Ovary (tissue), 10 donors: ENCODE measurements at places on chromosomes 12 and 14. TPM values are rescaled to one million over a fixed set of nuclear protein-coding genes. Genes with fewer than 3 reads are reported as not detected.

- no peak overlapping the region for H3K4me3 ChIP-seq
- H3K27me3 ChIP-seq: no peaks in the 10 kb centered on the region
- no peak for DNase-seq
- no peaks in the 10 kb centered on the region for H3K36me3 ChIP-seq
- H3K4me1 ChIP-seq: no peaks in the 10 kb centered on the region
These were observed 1094.1 kb upstream of the TMEM132C start for GRCh38 chr12:127172861-127173260.

- peaks cover 3% of the 10 kb centered on the region for H3K4me1 ChIP-seq
- peak within 1 kb of the TSS; percentile 80 for H3K27ac ChIP-seq
- no peaks in the 10 kb centered on the region for H3K27me3 ChIP-seq
- no peaks in the 10 kb centered on the region for H3K36me3 ChIP-seq
These were observed at the start of gene HVCN1 for GRCh38 chr12:110688446-110689280. HVCN1 (minus strand) TSS chr12:110689115; CDS start chr12:110683245, 5,870 bp downstream.

CCDC60 gene
- total RNA-seq: 0.77 TPM

TMEM119 gene
- 3.9 TPM for total RNA-seq

MGP gene
- total RNA-seq: 524 TPM

DNA sequence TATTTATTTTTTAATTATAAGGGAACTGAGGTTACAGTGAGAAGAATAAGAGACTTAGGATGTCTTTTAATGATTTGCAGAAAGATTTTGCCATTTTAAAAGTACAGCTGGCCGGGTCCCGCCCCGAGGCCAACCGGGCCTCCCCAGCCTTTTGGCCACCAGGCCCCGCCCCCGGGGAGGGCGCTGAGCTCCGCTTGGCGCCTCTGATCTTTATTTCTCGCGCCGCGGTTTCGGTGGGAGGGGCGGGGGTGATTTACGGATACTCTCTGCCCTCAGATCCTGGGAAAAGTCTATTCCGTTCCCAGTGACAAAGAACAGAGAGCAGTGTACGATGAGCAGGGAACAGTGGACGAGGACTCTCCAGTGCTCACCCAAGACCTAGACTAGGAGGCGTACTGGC lies 17.7 kb downstream of the ZFYVE26 start:
- DNase-seq: no peak
- H3K27ac ChIP-seq: no peak overlapping the region
- no peaks in the 10 kb centered on the region for H3K4me1 ChIP-seq
- no peak overlapping the region for H3K4me3 ChIP-seq

GRCh38 chr12:26360062-26360461 lies 164.7 kb downstream of the SSPN start:
- peaks cover 3% of the 10 kb centered on the region for H3K4me1 ChIP-seq
- no peaks in the 10 kb centered on the region for H3K36me3 ChIP-seq
- no peak for DNase-seq
- H3K27me3 ChIP-seq: no peaks in the 10 kb centered on the region

- H3K4me1 ChIP-seq: no peaks in the 10 kb centered on the region
- H3K36me3 ChIP-seq: no peaks in the 10 kb centered on the region
- H3K4me3 ChIP-seq: no peak overlapping the region
- DNase-seq: no peak
- H3K27ac ChIP-seq: no peak overlapping the region
These were observed 8.8 kb downstream of the PLXNC1 start for GRCh38 chr12:94157181-94157580.

DNA sequence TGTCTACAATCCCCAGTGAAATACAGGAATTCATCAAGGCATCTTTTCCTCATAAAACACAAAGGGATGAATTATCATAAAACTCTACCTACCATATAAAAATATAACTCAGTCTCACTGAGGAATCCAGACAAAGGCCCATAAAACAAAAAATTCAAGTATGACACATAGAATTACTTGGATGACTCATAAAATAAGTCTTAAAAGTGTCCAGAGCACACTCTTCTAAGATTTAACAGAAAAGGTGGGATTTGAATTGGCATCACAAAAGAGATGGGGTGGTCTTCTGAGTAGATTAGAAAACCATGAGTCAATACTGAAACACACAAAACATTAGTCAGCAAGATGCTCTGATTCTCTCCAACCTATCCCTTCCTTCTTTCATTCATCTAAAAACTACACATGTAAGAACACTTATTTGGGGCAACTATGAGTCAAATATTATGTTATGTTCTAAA lies 202.7 kb upstream of the GARIN6 start:
- H3K27me3 ChIP-seq: no peaks in the 10 kb centered on the region
- DNase-seq: no peak
- no peak overlapping the region for H3K27ac ChIP-seq
- no peaks in the 10 kb centered on the region for H3K36me3 ChIP-seq

HNF1A gene
- total RNA-seq: not detected

RNASE2 gene
- 1.4 TPM for total RNA-seq

DNA sequence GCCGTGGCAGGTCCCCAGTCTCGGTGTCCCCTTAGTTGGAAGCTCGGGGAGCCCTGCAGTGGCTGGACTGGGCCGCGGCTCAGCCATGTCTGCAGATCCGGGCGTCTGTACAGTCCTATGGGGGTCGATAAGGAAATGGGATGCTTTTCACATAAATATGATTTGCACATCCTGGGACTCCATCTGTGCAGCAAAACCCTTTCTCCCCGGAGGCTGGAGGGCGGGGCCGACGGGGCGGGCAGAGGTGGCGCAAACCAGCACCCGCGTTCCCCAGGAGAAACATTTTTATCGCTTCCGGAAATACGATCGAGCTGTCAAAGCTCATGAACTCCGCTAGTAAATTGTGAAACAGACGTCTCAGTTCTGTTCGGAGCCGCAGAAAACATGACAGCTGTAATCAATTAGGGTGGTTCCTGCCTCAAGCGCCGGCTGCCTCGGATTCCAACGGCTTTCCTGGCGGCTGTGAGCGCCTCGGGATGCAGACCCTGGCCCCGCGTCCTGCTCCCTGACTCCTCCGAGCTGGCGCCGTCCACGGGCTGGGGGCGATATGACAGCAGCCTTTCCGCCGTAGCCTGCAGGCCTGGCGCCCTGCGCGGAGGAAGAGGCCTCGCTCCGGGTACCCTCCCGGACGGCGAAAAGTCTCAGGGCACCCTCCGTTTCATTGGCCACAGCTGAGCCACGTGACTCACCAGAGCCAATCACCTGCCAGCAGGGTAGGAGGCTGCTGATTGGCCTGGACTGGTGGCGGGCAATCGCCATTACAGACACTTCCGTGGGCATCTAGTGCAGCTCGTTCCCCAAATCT lies 23.0 kb downstream of the DIO3 start:
- no peak overlapping the region for H3K4me3 ChIP-seq
- no peaks in the 10 kb centered on the region for H3K27me3 ChIP-seq
- no peak overlapping the region for H3K27ac ChIP-seq
- no peaks in the 10 kb centered on the region for H3K36me3 ChIP-seq
- peak; percentile 46 for DNase-seq

LRP1-AS gene
- not detected for total RNA-seq

GRCh38 chr14:85421186-85421877 lies 108.6 kb upstream of the FLRT2 start:
- no peak for DNase-seq
- no peaks in the 10 kb centered on the region for H3K36me3 ChIP-seq
- peaks cover 1% of the 10 kb centered on the region for H3K4me1 ChIP-seq
- H3K4me3 ChIP-seq: no peak overlapping the region
- H3K27ac ChIP-seq: no peak overlapping the region

GRCh38 chr12:115438314-115438713 lies 754.3 kb upstream of the TBX3 start:
- no peaks in the 10 kb centered on the region for H3K4me1 ChIP-seq
- no peak overlapping the region for H3K4me3 ChIP-seq
- DNase-seq: no peak

PDZRN4 gene
- total RNA-seq: 2.8 TPM

GPR137C gene
- 0.69 TPM for total RNA-seq

RESF1 gene
- 304 TPM for total RNA-seq

GRCh38 chr12:92764831-92765230 lies 62.0 kb downstream of the PLEKHG7 start:
- peaks cover 4% of the 10 kb centered on the region for H3K4me1 ChIP-seq
- DNase-seq: no peak
- no peaks in the 10 kb centered on the region for H3K36me3 ChIP-seq
- no peak overlapping the region for H3K4me3 ChIP-seq

GRCh38 chr14:56514663-56515371 lies 64.8 kb upstream of the TMEM260 start:
- H3K4me1 ChIP-seq: no peaks in the 10 kb centered on the region
- no peak for DNase-seq
- H3K36me3 ChIP-seq: no peaks in the 10 kb centered on the region
- no peaks in the 10 kb centered on the region for H3K27me3 ChIP-seq
- H3K27ac ChIP-seq: no peak overlapping the region
- H3K4me3 ChIP-seq: no peak overlapping the region

DNA sequence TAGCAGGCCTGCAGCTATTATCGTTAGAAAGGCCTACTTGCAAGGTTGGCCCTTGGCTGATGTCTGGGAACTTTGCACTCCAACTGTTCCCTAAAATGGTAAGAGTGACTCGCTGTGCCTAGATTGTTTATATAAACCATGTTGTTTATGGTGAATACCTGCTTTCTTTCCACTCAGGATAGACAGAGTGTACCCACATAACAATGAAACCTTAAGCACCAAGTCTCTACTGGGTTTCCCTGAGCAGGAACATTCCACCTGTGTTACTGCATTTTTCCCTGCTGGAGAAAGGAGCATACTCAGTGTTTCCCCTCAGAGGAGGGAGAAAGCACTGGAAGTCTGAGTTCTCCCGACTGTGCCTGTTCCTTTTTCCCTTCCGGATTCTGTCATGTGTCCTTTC lies 32.8 kb downstream of the ERP29 start:
- H3K4me3 ChIP-seq: no peak overlapping the region
- no peak overlapping the region for H3K27ac ChIP-seq
- no peak for DNase-seq
- no peaks in the 10 kb centered on the region for H3K36me3 ChIP-seq
